ENCODE measurements at places on chromosomes 16 and 17.

- H3K27me3 ChIP-seq, result no peaks in the 10 kb centered on the region
- H3K27ac ChIP-seq, result no peak overlapping the region
- H3K4me3 ChIP-seq, result no peak overlapping the region
- peaks cover 13% of the 10 kb centered on the region for H3K36me3 ChIP-seq
- no peak for DNase-seq
Observed at GRCh38 chr17:32187271-32187670, 45.0 kb downstream of the RHOT1 start.

DNA sequence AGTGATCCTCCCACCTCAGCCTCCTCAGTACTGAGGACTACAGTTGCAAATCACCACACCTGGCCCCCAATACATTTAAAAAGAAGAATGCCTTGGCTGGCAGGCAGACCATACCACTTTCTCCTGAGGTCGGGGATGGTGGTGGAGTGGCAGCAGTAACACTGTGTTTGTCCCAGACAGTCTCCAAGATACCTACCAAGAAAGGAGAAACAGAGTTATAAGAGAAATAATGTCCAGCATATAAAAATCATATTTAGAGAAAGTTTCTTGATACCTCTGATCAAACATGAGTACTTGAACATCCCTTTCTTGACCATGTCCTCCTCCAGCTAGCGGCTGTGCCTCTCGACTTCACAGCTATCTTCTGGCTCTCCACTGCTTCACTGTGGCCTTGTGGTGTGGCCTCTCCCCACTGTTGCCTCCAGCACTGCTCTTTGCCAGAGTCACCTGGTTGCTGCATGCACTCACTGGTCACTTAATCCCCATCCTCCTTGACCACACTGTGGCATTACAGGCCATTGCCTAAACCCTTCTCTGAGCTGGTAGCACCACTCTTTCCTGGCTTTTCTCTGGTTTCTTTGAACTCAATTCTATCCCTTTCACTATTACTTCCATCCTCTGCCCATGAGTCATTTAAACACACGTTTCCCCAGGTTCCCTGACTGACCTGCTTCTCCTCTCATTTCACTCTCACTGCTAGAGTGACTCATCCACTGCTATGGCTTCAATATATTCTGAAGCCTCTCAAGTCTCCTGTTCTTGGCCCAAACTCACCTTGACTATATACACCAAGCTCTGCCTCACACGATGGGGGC is 45.2 kb downstream of the XPO6 start:
- no peak overlapping the region for H3K4me3 ChIP-seq
- H3K27ac ChIP-seq, result no peak overlapping the region

GRCh38 chr17:56966338-56966737 is 5.5 kb upstream of the COIL start:
- H3K36me3 ChIP-seq, result no peaks in the 10 kb centered on the region
- no peaks in the 10 kb centered on the region for H3K27me3 ChIP-seq
- DNase-seq, result no peak
- no peak overlapping the region for H3K27ac ChIP-seq

- no peak overlapping the region for H3K4me3 ChIP-seq
- no peak for DNase-seq
- H3K36me3 ChIP-seq, result no peaks in the 10 kb centered on the region
- H3K27ac ChIP-seq, result no peak overlapping the region
Observed at GRCh38 chr17:44273607-44274006, 5.7 kb upstream of the SLC4A1 start.

DNA sequence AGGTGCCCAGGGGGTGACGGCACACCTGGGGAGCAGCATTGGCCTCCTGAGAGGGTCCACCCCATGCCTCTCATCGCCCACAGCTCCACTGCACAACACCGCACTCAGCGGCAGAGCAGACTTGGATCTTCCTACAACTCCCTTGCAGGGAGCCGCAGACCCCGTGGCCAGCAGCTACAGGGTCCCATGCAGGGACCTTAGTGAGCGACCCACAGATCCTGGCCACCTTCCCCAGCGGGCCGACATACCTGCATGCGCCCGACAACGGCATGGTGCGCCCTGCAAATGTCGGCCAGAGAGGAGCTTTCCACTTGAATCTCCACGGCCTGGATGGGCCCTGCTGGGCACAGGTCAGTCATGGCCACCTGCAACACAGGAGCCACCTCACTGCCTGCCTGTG is 8.4 kb downstream of the FAAP100 start:
- no peak overlapping the region for H3K4me3 ChIP-seq
- no peaks in the 10 kb centered on the region for H3K4me1 ChIP-seq
- H3K27ac ChIP-seq, result no peak overlapping the region
- H3K36me3 ChIP-seq, result peaks cover 57% of the 10 kb centered on the region
- no peak for DNase-seq

DNA sequence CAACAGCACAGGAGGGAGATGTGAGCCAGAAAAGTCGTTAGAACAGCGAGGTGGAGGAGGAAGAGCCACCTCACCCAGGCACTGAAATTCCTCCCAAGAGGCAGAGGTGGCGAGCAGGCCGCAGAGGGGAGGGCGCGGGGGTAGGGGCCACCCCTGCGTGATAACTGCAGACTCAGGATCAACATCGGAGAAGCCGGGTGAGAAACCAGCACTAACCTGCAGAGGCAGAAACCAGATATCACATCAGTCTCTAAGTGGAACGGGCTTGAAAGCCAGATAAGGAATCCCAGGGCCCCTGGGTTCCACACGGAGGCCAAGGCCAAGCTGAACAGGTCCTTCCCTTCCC is 39.4 kb upstream of the ZC3H18 start:
- H3K4me1 ChIP-seq, result peaks cover 21% of the 10 kb centered on the region
- H3K36me3 ChIP-seq, result peaks cover 17% of the 10 kb centered on the region
- H3K4me3 ChIP-seq, result no peak overlapping the region

- no peaks in the 10 kb centered on the region for H3K36me3 ChIP-seq
- H3K4me1 ChIP-seq, result peaks cover 19% of the 10 kb centered on the region
- H3K4me3 ChIP-seq, result no peak overlapping the region
- H3K27me3 ChIP-seq, result peaks cover 94% of the 10 kb centered on the region
- no peak for DNase-seq
Observed at GRCh38 chr17:38604479-38605403, 1.0 kb downstream of the SRCIN1 start.

All from common myeloid progenitor, CD34-positive (primary cell).